ENCODE measurements at places on chromosomes 2 and 18.

GRCh38 chr2:188444106-188444835 is 152.6 kb downstream of the GULP1 start:
- no peak for DNase-seq

- DNase-seq: peak; percentile 77
These were observed at the start of gene RETREG2 for GRCh38 chr2:219177552-219178376. Gene RETREG2, plus strand, starts transcription at chr2:219178275. Its CDS starts 78 bp downstream, at chr2:219178353.

DNA sequence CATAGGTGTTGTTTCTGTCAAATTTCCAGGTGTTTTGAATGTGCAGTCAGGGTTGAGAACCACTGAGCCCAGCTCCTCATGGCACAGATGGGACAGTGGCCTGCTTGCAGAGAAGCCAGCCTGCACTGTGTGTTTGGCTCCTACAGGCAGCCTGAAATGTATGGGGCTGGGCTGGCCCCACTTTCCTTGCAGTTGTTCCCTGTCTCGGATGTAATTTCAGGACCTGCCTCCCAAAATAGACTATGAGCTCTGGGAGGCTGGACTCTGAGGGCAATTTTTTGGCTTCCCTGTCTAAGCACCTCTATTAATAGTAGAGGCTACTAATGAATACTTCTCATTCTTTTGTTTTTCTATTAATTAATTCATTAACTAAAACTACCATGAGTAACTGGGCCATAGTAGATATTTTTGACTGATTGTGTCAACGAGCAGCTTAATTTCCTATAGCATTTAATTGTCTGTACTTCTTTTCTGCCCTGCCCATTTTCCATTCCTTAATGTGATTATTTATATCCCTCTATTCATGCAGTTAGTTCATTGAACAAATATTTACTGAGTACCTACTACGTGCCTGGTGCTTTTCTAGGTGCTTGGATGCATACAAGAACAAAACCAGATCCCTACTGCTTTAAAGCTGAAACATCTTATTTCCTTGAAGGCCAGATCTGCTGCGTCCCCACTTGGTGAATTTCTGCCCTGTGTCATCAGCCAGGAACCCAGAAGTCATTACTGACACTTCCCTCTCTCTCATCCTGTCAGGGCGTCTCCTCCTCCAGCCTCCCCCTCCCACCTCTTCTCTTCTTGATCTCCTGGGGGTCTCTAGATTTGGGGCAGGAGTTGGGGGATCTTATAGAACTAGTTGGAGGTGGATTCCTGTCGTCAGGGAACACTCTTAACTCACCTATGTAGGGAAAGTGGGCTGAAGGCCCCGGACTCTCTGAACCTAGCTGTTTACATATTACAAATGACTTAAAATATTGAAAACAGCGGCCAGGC is 16.3 kb downstream of the DYSF start:
- no peak for DNase-seq

DNA sequence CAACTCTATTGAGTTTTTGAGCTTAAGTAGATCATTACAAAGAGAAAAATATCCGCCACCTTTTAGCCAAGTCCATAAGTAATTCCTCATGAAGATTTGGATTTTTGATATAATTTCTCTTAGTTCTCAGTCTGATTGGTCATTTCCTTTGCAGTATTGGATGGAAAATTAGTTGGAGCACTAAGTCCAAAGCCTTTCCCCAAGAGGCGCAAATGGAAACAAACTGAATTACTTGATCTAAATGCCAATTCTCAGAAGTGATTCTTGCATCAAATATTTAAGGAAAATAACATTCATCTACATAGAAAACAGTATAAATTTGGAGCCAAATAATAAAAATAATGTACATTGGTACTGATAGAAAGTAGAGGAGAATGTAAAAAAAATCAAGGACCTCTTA is 115.6 kb downstream of the CACNB4 start:
- no peak for DNase-seq

DNA sequence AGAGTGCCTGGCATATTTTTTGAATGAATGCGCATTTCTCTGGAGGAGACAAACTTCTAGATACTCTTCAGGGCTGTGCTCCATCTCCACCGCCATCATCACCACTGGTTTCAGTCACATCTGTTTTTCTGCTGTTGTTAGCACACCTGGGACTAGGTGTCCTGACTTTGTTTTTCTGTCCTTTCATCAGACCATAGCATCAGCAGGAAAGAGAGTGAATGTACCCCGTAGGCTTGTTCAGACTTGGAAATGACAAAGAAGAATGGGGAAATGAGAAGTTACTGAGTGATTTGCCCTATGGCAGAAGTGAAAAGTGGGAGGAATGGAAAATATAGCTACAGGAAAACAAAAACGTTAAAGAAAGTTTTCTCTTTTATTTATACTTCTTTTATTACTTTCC is 965.2 kb upstream of the FANCL start:
- no peak for DNase-seq

GRCh38 chr2:127847931-127848330 is 10.0 kb downstream of the POLR2D start:
- no peak for DNase-seq

Data from stimulated activated naive CD4-positive, alpha-beta T cell (primary cell).